ENCODE measurements at places on chromosomes 1 and 21.

DNA sequence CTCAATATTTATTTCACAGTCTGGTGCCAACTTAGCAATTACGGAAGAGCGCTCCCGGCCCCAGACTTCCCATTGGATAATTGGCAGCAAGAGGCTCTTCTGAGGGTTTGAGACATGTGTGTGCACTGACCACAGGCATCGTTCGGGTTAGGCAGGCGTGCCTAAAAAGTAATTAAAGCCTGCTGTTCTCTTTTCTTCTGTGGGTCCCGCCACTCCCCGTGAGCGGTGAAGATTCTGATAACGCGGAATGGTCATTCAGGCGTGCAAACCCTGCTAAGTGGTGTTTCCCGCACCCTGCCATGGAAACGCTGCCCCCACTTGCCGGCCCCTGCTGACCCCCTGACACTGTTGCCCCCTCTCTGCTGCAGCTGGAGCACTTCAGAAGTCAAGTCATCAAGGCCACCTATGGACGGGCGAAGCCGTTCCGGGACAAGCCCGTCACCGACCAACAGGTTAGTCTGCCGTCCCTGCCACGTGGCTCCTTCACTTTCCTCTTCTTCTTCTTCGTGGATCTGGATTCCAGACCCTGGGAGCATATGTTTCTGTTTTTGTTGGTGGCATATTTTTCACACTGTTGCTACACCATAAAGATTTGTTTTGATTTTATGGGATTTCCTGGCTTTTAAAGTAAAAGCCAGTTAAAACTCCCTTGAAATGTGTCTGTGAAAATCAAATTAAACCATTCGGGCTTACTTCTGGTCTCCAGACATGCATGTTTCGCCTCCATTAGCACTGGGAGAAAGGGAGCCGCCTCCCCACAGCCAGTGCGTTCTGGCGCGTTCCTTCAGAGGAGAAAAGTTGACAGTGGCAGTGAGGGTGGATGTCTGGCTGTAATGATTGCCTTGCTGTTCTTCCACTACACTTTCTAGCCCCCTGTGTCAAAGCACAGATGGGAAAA lies 79.9 kb downstream of the FHAD1 start:
- DNase-seq = no peak

- DNase-seq = no peak
Observed at GRCh38 chr1:72412286-72412685, 129.9 kb upstream of the NEGR1 start.

DNA sequence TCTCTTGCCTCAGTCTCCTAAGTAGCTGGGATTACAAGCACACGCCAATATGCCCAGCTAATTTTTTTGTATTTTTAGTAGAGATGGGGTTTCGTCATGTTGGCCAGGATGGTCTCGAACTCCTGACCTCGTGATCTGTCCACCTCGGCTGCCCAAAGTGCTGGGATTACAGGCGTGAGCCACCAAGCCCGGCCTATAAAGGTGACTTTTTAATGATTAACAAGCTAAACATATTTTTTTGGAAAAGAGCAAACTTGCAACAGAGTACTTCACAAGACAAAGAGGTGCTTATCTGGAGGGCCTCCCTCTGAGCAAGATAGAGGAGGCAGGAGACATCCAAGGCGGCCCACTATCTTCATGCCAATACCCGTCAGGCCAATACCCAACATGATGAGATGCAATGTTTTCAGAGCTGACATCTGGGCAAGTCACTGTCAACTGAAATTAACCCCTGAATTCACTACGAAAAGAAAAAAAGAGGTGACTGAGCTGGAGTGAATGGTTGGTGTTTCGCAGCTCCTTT lies 10.5 kb downstream of the BCAR3 start:
- DNase-seq = no peak

DNA sequence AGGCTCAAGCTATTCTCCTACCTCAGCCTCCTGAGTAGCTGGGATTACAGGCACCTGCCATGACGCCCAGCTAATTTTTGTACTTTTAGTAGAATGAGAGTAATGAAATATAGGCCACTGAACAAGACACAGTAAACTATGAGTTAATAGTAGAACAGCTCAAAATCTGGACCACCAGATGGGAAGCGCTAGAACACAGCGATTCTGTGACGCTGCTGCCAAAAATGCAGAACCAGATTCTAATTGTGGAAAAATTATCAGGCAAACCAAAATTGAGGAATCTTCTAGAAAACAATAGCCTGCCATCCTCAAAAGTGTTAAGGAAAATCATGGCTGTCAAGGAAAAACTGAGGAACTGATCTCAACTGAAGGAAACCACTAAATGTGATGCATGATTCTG lies 111.4 kb upstream of the TIAM1 start:
- no peak for DNase-seq

DNA sequence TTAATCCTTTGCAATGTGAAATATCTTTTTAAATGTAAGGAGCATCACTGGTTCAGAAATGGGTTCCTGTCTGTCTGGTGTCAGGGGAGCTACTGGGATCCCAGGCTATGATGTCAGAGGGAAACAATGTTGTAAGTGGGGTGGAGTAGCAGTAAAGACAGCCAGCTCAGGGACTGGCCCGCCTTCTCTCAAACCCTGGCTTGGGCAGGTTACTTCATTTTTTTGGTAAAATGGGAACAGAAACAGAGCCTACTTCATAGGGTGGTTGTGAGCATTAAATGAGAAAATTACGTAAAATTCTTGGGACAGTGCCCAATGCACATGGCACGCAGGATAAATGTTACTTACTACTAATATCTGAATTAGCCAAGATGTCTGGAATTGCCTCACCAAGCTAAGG lies 30.7 kb upstream of the IL20 start:
- no peak for DNase-seq

DNA sequence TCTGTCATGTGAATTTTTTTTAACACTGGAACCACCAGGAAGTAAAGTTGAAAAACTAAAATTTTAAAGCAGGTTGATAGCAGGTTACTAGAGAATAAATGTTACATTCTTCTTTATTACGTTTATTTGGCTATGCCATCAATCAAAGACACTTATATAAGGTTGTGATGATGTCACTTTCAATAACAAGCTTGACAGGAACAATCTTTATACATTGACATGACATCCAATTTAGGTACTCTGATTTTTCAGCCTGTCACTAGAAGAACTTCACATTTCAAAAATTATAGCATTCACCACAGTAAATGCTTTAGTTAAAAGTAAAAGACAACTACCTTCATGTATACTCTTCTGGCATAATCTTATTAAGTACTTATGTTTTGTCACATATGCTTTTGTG lies 696.8 kb upstream of the NCAM2 start:
- no peak for DNase-seq

DNA sequence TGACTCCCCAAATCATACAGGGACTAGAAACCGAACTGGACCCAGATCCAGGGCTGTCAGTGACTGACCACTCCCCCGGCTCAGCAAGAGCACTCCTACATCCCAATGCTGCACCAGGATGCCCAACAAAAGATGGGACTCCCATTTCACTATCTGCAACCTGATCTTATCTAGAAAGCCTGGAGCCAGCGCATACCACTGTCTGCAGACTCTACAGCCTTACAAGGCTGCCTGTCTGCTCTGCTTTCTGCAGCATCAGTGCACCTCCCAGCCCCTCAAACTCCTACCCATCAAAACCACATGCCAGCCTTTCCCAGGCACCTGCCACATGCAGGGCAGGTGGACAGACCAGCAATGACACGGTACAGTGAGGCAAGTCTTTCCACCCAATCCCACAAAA lies 52.2 kb downstream of the SSBP3 start:
- no peak for DNase-seq

GRCh38 chr1:221781102-221781755 lies 39.3 kb upstream of the DUSP10 start:
- no peak for DNase-seq

DNA sequence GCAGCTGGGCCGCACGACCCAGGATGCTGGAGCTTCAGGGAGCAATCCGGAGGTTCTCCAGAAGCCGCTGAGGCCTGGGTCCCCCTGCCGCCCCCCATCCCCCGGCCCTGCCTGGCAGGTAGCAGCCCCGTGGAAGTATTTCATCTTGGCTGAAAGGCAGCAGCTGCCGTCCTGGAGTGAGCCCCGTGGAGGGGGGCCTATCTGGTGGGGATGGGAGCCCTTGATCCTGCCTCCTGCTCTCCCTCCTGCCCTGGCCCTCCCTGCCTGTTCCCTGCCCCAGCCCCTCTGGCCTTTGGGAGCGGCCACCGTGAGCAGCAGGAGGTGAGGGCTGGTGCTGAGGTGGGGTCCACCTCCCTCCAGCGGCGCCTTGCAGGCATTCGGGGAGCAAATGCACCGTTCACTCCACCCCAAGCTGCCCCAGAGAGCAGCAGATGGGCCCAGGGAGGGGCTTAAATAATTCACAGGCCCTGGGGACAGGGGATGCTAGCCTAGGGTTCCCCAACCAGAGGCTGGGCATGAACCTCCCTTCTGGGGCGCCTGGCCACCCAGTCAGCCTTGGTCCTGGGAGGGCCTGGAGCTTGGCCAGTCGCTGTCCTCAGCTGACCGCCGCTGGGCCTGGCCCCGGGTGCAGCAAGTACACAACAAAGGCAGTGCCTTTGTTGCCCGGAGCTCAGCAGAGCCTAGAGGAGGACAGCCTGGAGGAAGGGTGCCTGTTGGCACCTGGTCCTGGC lies 23.7 kb upstream of the PLCH2 start:
- DNase-seq = no peak

DNA sequence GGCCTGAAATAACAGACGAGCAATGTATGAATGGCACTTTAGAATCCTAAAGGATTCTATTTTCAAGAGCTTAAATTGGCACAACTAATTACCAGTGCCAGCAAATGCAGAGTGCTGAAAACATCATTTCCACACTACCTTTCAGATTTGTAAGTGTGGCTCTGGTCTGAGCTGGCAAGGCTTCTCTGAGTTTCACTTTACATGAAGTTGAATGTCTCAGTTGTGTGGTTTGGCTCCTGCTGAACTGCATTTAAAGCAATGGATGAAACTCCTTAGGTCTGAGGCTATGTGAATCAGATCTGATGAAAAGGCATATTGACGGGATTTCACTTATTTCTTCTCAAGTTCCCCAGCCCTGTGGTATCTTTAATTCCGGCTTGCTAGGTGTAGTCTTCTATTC lies 114.8 kb upstream of the PTGFR start:
- no peak for DNase-seq

GRCh38 chr1:220137019-220137786 lies 43.3 kb downstream of the IARS2 start:
- DNase-seq = no peak
